ENCODE measurements at places on chromosomes 4 and X.

DNA sequence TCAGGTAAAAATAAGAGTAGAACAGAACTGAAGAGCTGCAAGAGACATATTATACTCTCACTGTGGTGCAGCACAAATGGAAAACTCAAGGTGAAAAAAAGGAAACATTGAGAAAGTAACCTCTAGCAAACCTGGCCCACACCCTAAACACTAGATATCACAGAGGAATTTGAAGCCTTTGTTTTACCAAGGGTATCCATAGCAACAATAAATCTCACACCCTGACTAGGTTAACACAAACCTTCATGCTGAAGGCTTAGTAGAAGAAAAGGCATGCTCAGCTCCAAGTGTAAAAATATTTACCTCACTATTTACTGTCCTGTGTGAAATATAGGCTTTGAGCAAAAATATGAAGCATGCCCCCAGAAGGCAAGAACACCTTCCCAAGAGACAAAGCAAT, 61.9 kb upstream of the TAB3 start:
- no peak for DNase-seq

DNA sequence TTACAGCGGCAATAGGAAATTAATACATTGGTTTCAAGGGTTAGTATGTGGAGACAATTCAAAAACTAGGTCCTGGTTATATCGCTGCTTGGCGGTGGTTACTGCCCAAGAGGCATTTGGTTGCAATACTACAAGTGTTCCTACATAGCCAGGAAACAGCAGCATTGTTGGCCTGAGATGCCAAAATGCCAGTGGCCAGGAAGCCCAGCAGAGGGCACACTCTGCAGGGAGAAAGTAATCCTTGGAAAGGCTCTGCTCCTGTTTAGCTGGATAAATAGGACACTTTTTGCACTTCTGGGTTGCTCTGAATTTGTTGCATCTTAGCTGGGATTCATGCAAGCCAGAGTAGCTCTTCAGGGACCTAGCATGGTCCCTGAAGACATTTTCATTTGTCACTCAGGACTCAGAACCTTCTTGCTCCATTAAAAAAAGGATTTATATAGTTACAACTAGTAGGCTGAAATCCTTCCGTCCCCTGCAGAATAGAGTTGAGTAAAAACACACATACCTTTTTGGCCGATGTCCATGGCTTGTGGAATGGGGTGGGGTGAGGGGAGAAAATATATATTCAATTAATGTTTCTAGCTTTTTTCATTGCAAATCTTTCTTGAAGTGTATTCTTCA, 8.1 kb upstream of the GPR119 start:
- DNase-seq, result no peak

GRCh38 chr4:167021545-167022155, 212.6 kb downstream of the SPOCK3 start:
- no peak for DNase-seq

GRCh38 chr4:704198-704891, 1.3 kb upstream of the PCGF3 start:
- DNase-seq, result no peak

- DNase-seq, result no peak
Measured at GRCh38 chr4:102299354-102300107, 45.8 kb downstream of the SLC39A8 start.

GRCh38 chrX:40807384-40807783, 72.0 kb upstream of the MED14 start:
- no peak for DNase-seq

GRCh38 chrX:15146515-15146914, 123.4 kb downstream of the ASB9 start:
- DNase-seq, result no peak

DNA sequence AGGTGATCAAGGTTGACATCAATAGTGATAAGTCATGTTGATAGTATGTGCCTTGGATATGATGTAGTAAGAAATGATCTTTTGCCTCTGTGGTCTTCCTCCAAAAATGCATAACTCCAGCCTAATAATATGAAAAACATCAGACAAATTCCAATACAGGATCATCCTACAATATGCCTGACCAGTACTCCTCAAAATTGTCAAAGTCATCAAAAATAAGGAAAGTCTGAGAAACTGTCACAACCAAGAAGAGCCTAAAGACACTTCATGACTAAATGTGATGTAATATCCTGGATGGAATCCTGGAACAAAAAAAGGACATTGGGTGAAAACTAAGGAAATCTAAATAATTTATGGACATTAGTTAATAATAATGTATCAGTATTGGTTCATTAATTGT, 50.3 kb upstream of the LCORL start:
- DNase-seq, result no peak

- DNase-seq, result no peak
Measured at GRCh38 chr4:130099105-130099504, 1003.2 kb downstream of the C4orf33 start.

DNA sequence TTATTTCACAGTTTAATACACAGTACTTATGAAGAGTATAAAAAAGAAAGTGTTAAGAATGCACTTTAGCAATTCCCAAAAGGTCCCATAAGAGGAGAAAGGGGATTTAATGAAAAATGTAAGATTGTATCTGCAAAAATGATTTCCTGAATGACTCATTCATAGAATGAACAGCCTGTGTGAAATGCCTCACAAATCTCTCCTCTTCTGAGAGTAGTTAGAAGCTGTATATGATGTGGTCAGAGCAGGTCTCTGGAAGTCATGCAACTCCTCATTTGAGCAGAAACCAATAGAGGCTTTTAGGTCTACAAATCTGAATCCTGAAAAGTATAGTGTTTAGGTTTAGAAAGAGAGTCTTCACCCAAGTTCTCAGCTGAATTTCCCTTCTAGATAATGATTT, 381.3 kb upstream of the INTU start:
- no peak for DNase-seq
